ENCODE measurements at places on chromosomes 3 and 15. TPM values are rescaled to one million over a fixed set of nuclear protein-coding genes. Genes with fewer than 3 reads are reported as not detected.

The PLOD2 gene
- 91.8 TPM for polyA plus RNA-seq

The WNT5A gene
- 224 TPM for polyA plus RNA-seq

DNA sequence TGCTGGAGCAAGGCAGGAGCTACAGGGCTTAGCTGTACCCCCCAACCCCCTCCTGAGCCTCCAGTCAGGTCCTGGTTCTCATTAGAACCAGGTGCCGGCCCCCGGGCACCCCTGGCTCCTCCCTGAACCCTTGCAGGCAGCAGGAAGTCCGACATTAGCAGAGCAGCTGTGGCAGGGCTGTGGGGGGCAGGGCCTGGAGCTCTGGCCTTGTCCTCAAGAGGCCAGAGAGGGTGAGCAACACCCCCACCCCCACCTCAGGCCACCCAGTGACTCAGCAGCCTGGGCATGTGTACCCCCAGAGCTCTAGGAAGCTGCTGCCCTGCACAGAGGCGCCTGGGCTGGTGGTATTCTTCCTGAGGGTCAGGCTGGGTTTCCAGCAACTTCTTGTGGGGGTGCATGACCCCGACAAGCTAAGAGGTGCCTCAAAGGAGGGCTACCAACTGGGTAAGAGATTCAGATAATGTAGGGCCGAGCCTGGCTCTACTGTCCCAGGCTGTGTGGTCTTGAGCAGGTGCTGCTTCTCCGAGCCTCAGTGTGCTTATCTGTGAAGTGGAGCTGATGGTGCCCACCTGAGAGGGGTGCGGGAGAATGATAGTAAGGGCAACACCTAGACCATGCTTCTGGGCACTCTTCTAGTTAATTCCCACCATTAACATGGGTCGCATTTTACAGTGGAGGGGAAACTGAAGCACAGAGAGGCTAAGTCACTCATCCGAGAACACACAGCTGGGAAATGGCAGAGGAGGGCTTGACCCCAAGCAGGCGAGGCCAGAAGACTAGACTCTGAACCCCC is 16.0 kb downstream of the H1-8 start:
- DNase-seq: peak; percentile 79

- DNase-seq: no peak
These were observed 25.0 kb upstream of the DGKG start for GRCh38 chr3:186386883-186387560.

DNA sequence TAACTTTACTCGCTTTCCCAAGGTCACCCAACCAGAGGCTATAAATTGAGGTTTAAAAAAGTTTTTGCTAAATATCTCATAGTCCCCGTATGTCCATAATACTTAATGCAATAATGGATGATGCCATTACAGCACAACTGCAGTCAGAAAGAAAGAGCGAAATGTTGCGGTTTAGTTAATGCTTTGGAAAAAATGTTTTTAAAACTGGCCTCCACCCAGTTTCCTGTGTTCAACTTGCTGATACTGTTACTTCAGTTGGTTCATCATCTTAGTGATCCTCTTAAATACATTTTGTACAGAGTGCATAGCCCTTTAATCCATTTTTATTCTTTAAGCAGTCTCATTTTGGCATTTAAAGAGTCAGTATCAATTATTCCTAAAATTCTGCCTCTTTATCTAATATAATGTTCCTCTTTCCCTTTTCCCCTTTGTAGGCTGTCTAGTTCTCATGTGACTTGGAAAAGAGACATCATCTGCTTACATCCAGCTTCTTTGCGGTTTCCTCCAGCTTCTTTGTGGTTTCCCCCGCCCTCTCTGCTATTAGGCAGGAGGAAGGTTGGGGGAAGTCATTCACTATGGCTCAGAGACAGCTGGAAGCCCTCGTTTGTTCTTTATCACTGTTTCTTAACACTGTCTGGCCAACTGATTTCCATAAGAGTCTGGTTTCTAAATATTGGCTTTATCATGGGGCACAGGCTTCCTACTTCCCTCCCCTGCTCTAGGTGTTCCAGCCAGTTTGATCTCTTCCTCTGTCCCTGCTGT is 154.3 kb downstream of the GOLIM4 start:
- DNase-seq: peak; percentile 96

- no peak for DNase-seq
These were observed 493.6 kb upstream of the AGTR1 start for GRCh38 chr3:148204131-148204530.

- DNase-seq: no peak
These were observed 10.4 kb upstream of the FBXL22 start for GRCh38 chr15:63586790-63587189.

GRCh38 chr3:56930706-56931105 is 129.0 kb upstream of the ARHGEF3 start:
- no peak for DNase-seq

DNA sequence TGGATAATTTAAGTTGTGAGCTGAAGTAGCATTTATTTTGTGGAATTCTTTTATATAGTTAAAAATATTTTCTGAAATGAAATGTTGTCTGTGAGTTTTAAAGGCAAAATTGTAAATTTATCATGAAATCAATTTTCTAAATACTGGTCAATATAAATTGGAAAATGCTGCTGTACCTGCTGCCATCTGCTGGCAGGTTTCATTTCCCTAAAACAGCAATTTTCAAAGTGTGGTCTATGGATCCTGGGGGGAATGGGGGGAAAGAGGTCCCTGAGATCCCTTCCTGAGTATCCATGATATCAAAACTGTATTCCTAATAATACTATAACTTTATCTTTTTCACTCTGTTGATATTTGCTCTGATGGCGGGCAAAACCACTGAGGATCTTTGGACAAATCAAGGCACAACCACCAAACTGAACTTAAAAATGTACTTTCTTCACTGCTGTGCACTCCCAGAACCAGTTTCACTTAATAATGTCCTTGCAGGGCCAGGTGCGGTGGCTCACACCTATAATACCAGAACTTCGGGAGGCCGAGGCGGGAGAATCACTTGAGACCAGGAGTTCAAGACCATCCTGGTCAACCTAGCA is 17.2 kb upstream of the CCR4 start:
- peak; percentile 36 for DNase-seq

DNA sequence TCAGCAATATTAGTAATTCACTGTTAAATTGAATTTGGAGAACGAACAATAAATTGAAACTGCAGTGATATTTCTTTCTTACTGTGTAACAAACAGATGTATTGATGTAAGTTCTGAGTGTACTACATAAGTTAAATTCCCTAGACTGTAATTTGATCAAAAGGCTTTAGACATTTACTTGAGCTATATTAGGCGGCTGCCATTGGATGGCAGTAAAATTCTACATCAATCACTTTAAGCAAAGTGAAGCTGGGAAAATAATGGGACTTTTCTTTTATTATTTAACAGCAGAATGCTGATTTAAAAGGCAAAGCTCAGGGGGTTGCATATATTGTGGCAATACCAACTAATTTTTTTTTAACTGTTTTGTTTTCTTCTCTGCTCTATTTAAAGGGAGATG is 212.6 kb upstream of the PLSCR5 start:
- peak; percentile 45 for DNase-seq

DNA sequence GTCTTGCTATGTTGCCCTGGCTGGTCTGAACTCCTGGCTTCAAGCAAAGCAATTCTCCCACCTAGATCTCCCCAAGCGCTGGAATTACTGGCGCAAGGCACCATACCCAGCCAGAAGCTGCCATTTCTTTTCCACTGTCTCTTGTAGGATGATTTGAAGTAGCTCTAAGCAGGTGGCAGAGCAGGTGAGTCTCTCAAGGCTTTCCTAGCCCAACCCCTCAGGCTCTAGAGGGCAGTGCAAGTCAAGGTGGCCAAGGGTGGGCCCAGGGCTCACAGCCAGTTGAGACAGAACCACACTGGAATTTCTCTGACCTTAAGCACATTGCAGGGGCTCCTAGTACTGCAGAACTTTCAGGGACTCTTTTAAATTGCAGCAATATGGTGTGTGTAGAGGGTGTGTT is 15.6 kb upstream of the DAG1 start:
- DNase-seq: no peak

GRCh38 chr15:35991386-35991785 is 445.4 kb upstream of the DPH6 start:
- no peak for DNase-seq
